Heart right ventricle (tissue), 16 donors: ENCODE measurements at places on chromosomes 1 and 21. TPM values are rescaled to one million over a fixed set of nuclear protein-coding genes. Genes with fewer than 3 reads are reported as not detected.

Gene CACHD1
- 2.1 TPM for total RNA-seq

Gene MAD2L2
- 23.6 TPM for total RNA-seq

Gene SH2D2A
- 0.81 TPM for total RNA-seq

Gene KRTAP11-1
- total RNA-seq: not detected

Gene RHCE
- 3.0 TPM for total RNA-seq

Gene NASP
- total RNA-seq: 30.1 TPM

Gene DCST1
- not detected for total RNA-seq

Gene KCNQ4
- total RNA-seq: 1.9 TPM

Gene KCNE2
- total RNA-seq: not detected

Gene HEATR1
- 9.7 TPM for total RNA-seq

Gene RGSL1
- total RNA-seq: not detected

Gene TCHHL1
- total RNA-seq: not detected

Gene CELA3A
- not detected for total RNA-seq

Gene KCNK2
- not detected for total RNA-seq

Gene PRAMEF25
- total RNA-seq: not detected

Gene PLD5
- total RNA-seq: 0.59 TPM

Gene RIMKLA
- total RNA-seq: 8.2 TPM

Gene RSPH1
- not detected for total RNA-seq

Gene RNU1-2
- 669 TPM for total RNA-seq

Gene HTR6
- total RNA-seq: not detected

Gene EXTL1
- total RNA-seq: 10.8 TPM

Gene ATAD3C
- 2.2 TPM for total RNA-seq

Gene SLC22A15
- 13.1 TPM for total RNA-seq

Gene TEKT2
- total RNA-seq: not detected

Gene GBP7
- not detected for total RNA-seq
